ENCODE measurements at places on chromosomes 11 and 22.

DNA sequence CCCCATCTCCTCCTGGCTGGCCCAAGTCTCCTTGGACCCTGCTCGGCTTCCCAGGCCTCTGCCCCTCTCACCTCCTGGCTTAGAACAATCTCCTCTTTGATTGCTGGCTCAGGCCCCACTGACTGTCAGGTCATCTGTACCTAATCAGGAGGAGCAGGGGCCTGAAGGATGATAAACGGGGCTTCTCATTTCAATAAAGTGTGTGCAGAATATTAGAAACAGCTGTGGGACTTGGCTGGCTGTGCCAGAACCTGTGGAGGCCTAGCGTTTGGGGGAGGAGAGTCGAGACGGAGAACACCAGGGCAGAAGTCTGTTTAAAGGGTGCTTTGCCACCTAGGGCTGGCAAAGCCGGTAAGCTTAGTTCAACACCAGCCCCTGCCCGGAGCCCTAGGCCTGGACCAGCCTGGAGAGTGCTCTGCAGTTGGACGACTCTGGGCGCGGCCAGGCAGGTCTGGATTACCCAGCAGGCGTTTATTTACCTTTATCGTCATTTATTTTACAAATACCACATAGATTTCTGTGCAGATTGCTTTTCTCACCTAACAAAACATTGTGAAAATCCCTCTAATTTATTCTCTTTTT, 10.1 kb upstream of the VSIG10L2 start:
- no peak for DNase-seq

DNA sequence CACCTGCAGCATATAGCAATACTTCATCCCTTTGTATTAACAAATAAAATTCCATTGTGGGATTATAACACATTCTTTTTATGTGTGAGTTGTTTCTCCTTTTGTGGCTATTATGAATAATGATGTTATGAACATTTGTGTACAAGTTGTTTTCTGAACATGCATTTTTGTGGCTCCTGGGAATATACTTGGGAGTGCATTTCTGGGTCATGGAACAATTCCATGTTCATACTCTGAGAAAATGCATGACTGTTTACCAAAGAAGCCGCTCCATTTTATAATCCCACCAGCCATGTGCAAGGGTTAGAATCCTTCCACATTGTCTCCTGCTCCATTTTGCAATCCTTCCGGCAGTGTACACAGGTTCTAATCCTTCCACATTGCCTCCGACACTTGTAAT, 713.8 kb downstream of the TBC1D22A start:
- no peak for DNase-seq

DNA sequence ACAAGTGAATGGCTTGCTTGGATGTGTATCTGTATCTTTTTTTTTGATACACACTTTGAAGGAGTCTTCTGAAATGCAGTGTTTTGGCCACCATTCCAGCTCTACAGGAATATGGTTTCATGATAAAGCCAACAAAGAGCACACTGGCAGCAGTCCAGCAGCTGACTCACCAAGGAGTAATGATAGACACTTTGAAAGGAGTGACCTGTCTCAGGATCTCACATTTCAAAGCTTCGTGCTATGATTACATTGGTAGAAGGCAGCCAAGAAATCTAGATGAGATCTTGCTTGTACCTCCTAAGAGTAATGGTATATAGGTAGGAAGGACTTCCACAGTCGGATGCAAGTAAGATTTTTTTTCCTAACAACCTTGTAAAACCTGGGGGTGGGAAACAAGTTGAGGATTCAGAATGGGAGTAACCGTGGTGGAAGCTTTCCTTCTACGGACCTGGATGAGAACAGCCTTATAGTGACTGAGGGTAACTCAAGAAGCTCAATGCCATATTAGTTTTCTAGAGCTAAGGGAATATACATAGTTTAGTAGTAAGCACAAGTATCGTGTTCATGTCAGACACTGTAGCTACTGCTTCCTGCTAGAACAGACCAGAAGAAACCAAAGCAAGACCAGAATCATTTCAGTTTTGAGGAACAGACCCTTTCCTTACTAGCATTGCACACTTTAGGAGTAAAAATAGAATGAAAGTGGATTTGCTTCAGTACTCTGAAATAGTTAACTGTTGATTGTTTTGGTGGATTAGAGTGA, 25.0 kb downstream of the MTMR3 start:
- no peak for DNase-seq

GRCh38 chr11:70566768-70567530, 168.6 kb downstream of the CTTN start:
- DNase-seq = no peak

GRCh38 chr11:119410501-119410900, 12.5 kb downstream of the THY1 start:
- DNase-seq = no peak

DNA sequence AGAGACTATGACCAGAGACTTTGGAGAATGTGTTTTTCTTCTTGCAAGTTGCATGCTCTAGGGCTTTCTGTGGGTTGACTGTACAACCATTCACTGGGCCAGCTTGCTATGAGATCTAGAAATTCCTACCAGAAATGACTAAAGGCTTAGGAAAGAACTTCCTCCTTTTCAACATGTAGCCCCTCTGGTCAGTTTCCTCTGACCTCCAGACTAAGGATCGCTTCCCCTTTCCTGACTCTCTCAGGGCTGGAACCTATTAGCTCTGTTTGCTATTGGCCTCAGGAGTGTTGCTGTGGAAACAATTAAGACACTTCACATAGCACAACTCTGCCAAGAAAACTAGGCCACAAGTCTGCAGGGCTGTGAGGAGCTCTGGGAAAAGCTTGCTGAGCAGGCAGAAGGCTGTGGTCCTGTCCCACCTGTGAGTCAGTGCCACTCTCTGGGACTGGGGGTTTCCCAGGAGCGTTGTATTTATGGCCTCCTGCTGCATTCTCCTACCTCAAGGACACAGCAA, 10.7 kb downstream of the CRY2 start:
- DNase-seq = no peak

- no peak for DNase-seq
These were observed 727.3 kb downstream of the LRRC4C start for GRCh38 chr11:40732132-40732531.

DNA sequence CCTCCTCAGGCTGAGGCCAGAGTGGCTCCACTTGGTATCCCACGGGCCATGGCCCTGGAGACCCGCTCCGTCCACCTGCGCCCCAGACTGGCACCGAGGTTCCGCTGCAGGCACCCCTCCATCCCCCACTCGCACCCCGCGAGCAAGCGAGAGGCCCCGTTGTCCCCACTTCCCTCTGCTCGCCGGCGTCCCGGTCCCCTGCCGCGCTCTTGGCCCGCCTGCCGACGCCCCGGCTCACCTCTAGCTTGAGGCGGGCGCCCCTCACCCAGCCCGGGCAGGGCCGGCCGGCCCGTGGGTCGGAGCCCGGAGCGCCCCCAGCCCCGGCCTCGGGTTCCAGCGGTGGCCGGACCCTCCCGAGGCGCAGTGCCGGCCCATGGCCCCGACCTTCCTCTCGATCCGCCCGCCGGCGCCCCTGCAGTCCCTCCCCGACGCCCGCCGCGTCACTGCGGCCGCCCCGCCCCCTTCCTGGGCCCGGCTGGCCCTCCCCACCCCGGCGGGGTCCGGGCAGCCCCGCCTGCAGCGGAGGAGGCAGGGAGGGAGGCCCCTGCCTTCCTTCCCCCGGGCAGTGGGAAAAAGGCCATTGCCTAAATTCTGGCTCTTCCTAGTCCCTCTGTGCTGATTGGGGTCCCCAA, at the start of gene PITPNM1:
PITPNM1 (minus strand) TSS at position 414 of the 632 bp plus-strand sequence. CDS start 1,183 bp downstream, outside the sequence.
- DNase-seq = peak; percentile 59

GRCh38 chr22:19943082-19944026, 1.7 kb upstream of the TXNRD2 start:
- no peak for DNase-seq

DNA sequence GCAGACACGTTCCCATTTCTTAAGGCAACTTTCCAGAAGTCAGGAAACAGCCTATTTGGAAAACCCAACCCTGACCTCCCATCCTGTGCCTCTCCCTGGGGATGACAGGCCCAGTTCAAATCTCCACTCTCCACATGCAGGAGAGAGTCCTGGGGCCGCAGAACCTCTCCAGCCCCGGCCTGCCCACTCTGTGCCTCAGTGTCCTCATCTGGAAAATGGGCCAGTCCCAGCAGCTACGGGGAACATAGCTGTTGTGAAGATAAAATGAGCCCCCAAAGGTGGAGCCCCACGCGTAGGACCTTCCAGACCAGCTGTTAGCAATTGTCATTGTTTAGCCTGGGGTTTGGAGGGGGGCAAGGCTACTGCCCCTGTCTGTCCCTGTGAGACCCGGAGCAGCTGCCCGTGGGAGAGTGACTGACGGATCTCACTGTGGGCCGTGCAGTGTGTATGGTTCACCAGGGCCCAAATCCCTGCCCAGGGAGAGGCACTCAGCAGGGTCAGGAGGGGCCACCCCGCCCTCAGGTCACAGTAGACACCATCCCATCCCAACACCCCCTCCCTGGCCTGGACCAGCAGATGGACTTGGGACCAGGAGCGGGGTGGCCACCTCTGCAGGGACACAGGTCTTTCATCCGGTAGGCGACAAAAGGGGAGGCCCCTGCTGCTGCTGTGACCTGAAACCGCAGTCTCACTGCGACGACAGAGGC, 145.9 kb downstream of the CTTN start:
- no peak for DNase-seq

DNA sequence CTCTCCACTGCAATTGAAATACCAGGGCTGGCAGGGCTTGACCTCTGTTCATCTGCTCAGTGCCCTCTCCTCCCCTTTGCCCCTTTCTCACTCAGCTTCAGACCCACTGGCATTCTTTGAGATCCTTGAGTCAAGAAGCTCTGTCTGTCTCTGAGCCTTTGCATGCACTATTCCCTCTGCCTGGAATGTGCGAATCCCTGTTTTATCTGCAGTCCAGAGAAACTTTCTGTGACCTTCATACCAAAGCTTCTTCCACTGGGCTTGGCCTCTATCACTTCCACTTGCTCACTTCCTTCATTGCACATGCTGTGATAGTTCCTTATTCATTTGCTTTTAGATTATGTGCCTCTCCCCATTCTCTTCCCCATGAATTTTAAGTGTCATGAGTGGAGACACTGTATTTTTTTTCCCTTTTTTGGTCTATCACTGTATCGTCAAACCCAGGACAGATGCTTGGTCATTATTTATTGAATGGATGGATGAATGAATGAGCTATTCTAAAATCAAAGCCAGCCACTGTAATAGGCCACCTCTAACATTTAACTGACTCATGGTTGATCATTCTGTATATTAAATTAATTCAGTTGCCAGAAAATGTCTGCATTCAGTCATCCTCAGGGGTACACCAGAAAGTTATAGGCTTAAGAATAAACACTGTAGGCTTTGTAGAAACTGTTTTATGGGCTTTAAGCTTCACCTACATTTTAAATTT, 88.7 kb upstream of the TIMP3 start:
- DNase-seq = no peak

DNA sequence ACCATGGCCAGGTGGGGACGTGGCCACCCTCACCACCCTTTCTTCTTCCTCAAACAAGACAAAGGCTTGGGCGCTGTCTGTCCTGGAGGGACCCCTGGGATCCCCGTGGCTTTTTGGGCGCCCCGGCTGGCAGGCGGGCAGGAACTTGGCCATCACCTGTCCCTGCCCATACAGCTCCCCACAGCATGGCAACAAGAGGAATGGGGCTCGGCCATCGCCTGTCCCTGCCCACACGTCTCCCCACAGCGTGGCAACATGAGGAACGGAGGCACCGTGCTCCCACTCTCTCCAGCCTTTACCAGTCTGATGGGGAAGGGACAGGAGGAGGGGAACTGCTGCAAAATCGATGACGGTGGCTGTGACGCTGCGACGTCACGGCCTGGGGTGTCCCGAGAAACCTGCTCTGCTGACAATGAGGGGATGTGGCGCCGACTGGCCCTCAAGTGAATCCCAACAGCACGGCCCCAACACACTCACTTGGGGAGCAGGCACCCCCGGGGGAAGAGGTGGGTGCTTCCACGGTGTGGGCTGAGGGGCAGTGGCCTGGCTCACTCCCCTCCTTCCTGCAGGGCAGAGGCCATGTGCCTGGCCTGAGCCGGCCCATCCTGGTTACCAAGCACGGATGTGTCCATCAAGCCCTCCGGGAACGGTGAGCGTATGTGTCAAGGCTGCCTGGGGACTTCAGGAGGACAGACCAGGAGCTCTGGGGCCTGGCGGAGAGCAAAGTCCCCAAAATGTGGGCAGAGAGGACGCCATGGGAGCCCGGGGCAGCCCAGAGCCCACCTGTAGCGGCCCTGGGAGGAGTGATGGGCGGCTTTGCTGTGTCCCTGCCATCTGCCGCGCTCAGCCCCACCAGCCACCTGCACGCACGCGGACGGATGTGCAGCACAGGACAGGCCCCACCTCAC, 30.4 kb downstream of the TOLLIP start:
- no peak for DNase-seq

GRCh38 chr11:83392556-83392955, 106.4 kb upstream of the CCDC90B start:
- DNase-seq = no peak

GRCh38 chr22:44862281-44862680, 109.9 kb downstream of the ARHGAP8 start:
- DNase-seq = no peak

- DNase-seq = no peak
These were observed 154.3 kb downstream of the FBXO7 start for GRCh38 chr22:32628628-32629572.

GRCh38 chr11:61007383-61007955, 36.0 kb downstream of the CD6 start:
- no peak for DNase-seq

- no peak for DNase-seq
These were observed 35.8 kb downstream of the TNKS1BP1 start for GRCh38 chr11:57288771-57289579.

DNA sequence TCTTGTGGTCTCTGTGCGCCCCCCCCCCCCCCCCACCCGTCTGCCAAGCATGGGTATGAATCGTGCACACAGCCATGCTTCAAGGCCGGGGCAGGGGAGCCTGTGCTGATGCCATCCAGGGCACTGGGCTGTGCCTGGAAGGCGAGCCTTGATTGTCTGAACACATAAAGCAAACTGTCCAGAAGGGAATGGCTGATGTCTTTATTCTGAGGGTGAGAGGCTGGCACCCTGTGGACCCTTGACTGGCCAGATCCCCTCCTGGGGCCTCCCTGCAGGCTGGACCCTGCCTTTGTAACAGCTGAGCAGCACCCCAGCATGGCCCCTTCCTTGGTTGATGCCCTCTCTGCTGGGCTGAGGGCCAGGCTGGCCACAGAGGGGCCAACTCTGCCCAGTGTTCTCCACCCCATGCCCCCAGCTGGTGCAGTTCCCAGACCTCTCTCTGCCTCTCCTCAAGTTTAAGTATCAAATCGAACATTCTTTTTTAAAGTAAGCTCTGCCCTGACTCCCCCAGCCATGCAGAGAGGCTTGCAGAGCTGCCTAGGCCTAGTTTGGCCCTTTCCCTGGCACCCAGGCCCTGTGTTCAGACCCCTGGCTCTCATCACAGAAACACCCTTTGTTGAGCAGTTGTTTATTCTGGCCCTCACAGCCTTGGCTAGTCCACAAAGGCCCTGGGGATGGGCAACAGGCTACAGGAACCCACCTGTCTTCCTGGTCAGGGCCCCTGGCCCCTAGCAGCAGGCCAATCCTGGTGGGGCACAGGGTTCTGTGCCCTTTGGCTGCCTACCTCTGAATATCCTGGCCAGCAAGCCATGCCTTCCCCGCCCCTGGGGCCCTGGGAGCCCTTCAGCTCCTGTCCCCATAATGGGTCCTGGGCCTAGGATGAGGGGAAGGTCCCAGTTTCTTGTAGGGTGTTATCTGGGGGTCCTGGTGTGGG, 3.9 kb upstream of the RANBP1 start:
- DNase-seq = no peak

GRCh38 chr22:35343664-35344550, 37.0 kb upstream of the HMOX1 start:
- DNase-seq = no peak
